ENCODE measurements at places on chromosomes 4 and X. TPM values are rescaled to one million over a fixed set of nuclear protein-coding genes. Genes with fewer than 3 reads are reported as not detected.

The RTL5 gene
- total RNA-seq: 2.5 TPM

The GPC4 gene
- total RNA-seq: 0.01 TPM

The SLC25A43 gene
- total RNA-seq: 35.2 TPM

The ACE2 gene
- total RNA-seq: not detected

The TMPRSS11A gene
- total RNA-seq: not detected

The GPRIN3 gene
- total RNA-seq: 4.1 TPM

The PNMA6F gene
- total RNA-seq: not detected

The GAGE2A gene
- total RNA-seq: not detected

The GABRA4 gene
- total RNA-seq: not detected

The RNF212 gene
- 1.9 TPM for total RNA-seq

The SUPT20HL1 gene
- total RNA-seq: not detected

The RHOXF1 gene
- total RNA-seq: not detected

The SGMS2 gene
- 24.7 TPM for total RNA-seq

The DCAF12L1 gene
- total RNA-seq: not detected

The EVC2 gene
- 2.5 TPM for total RNA-seq

The LRCH2 gene
- 0.01 TPM for total RNA-seq

The NEK1 gene
- 3.5 TPM for total RNA-seq

The RRH gene
- total RNA-seq: 0.06 TPM

The ARMCX5 gene
- 18.3 TPM for total RNA-seq

The GLUD2 gene
- 2.9 TPM for total RNA-seq

The MAGEC2 gene
- not detected for total RNA-seq

The EGFL6 gene
- not detected for total RNA-seq

The RADX gene
- total RNA-seq: 0.05 TPM

The SYN1 gene
- 0.21 TPM for total RNA-seq

The SYTL4 gene
- 3.0 TPM for total RNA-seq

The WAS gene
- 0.17 TPM for total RNA-seq

The YIPF6 gene
- 38.8 TPM for total RNA-seq

The DDIT4L gene
- 0.69 TPM for total RNA-seq

The VCX3A gene
- not detected for total RNA-seq

The FANCB gene
- total RNA-seq: 3.2 TPM

The CTAG2 gene
- not detected for total RNA-seq

The BMPR1B gene
- total RNA-seq: 7.9 TPM

The ADGRG4 gene
- not detected for total RNA-seq

The TBC1D25 gene
- 10.6 TPM for total RNA-seq

The EGF gene
- total RNA-seq: 0.27 TPM

The ZNF185 gene
- total RNA-seq: 6.3 TPM

The PRRG3 gene
- not detected for total RNA-seq

The SSX1 gene
- total RNA-seq: not detected

The FAM47A gene
- total RNA-seq: not detected

Measured in A549 treated with DMSO at 1 μM for 4 hours (cell line).